ENCODE measurements at places on chromosomes 1 and 21. TPM values are rescaled to one million over a fixed set of nuclear protein-coding genes. Genes with fewer than 3 reads are reported as not detected.

DNA sequence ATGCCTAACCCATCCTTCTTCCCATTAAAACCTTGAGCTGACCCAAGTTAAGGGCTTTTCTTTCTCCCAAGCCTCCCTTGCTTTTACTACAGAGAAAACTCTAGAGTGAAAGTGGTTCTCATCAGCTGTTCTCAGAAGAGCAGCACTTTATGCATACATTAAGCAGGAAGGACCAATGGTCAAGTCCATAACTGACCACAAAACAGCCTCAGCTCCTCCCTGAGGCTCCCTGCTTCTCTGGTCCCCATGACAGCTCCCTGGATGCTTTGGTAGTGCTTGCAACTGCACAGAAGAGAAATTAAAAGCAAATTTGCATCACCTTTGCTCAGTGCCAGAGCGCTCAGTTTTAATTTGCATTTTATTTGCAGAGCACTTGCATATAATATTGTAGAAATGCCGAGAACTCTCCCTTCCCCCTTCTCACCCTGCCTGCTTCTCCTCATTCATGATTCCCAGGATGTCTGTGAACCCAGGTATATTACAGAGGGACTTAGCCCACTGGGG is 56.1 kb downstream of the LMX1A start:
- no peak overlapping the region for H3K27ac ChIP-seq
- no peak for DNase-seq
- H3K27me3 ChIP-seq: peaks cover 19% of the 10 kb centered on the region

DNA sequence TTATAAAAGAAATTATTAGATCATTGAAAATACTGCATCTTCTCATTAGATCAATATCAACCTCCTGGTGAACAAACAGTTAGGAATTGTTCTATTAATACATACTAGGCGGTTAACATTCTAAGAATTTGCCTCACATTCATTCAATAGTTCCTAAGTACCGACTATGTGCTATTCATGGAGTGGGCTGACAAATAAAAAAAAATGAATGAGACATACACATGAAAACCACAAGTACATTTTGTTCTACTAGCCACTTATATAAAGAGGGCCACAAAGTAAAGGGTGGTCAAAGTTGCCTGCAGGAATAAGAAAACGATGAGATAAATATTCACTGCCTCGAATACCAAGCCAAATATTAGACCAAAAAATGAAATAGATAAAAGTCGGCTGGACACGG is 294.4 kb downstream of the SDCCAG8 start:
- no peak overlapping the region for H3K4me3 ChIP-seq
- 0 out of 2 replicates have a peak, but pooled peaks cover 5% of the 10 kb centered on the region for H3K4me1 ChIP-seq
- H3K27me3 ChIP-seq: no peaks in the 10 kb centered on the region
- H3K36me3 ChIP-seq: no peaks in the 10 kb centered on the region

DNA sequence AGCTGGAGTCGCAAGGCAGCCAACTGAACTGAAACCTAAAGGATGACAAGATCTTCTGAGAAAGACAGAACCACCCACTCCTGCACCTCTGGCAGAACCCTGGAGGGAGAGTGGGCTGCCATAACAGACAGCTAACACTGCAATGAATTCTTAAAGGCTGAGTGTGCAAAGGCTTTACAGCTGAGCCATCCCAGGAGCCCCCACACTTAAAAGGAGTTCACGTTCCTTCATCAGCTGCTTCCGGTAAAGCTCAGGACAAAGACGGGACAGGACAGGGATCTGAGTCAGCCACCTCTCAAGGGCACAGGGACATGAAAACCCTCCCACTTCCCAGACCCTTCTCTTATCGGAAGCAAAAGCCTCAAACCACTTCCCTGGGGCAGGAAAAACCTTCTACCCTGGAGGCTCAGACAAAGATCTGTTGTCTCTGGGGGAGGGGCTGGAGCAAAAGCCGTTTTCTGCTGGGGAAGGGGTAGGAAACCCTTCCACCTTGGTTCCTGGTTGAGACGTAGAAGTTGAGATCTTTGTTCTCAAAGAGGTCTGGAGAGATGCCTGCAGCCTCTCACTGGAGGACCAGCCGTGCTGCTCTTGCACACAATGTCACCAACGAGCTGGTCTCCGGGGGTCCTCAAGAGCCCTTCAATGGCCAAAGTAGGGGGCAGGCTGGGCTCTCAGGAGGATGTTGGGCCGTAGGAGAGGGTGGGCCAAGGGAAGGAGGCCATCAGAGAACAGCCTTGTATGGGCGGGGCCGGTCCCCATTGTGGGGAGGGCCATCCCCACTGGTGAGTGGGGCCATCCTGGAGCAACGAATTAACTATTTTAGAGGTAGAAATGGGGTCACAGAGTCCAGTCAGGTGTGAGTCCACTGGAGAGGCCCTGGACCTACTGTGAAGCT is 452.4 kb downstream of the PTPRU start:
- peaks cover 24% of the 10 kb centered on the region for H3K4me1 ChIP-seq
- no peaks in the 10 kb centered on the region for H3K27me3 ChIP-seq
- peak overlapping the region; percentile 35 for H3K27ac ChIP-seq
- peak overlapping the region; percentile 26 for H3K4me3 ChIP-seq
- no peaks in the 10 kb centered on the region for H3K36me3 ChIP-seq

ETNK2 gene
- total RNA-seq: 24.5 TPM

- H3K4me3 ChIP-seq: no peak overlapping the region
- H3K4me1 ChIP-seq: 0 out of 2 replicates have a peak, but pooled peaks cover under 1% of the 10 kb centered on the region
- H3K27ac ChIP-seq: no peak overlapping the region
- H3K36me3 ChIP-seq: no peaks in the 10 kb centered on the region
Measured at GRCh38 chr21:17554679-17555465, 42.0 kb downstream of the CXADR start.

DNA sequence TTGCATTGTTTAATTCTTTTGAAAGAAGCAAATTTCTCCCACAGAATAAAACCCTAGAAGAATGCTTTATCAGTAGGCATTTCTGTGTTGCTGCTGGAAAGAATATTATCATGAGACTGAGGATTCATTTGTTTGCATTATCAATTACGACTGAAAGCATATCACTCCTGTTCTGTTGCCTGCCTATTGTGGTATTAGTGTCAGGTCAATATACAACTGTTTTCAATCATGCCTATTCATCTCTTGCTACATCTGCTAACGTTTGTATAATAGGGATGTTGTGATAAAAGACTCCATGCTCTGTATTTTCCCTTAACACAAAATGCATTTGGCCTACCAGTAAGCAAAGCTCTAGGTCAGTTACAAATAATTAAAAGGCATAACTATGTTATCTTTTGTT is 221.5 kb downstream of the PTPRC start:
- H3K4me3 ChIP-seq: no peak overlapping the region
- no peaks in the 10 kb centered on the region for H3K27me3 ChIP-seq
- DNase-seq: no peak
- no peaks in the 10 kb centered on the region for H3K4me1 ChIP-seq
- peaks cover 7% of the 10 kb centered on the region for H3K36me3 ChIP-seq
- H3K27ac ChIP-seq: no peak overlapping the region

DNA sequence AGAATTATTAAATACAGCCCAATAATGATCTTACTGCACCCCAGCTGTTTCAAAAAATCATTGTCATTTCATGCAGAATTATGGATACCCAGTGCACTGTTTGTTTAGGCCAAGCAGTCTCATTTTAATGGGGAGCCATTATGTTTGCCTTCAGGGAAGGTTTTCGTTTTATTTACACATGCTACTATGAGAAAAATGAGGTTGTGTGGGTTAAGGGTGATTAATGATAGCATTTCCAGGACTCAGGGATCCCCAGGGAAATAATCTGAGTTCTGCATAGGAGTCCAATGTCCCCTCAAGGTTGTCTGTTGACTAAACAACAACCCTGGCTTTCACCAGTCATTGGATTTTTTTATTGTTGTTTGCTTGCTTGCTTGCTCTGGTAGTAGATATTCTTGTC is 71.0 kb upstream of the ZP4 start:
- H3K4me3 ChIP-seq: no peak overlapping the region
- H3K27me3 ChIP-seq: no peaks in the 10 kb centered on the region
- H3K27ac ChIP-seq: no peak overlapping the region
- H3K4me1 ChIP-seq: no peaks in the 10 kb centered on the region
- no peaks in the 10 kb centered on the region for H3K36me3 ChIP-seq
- no peak for DNase-seq

OR10J1 gene
- not detected for total RNA-seq

FNDC5 gene
- total RNA-seq: 0.35 TPM

- H3K4me1 ChIP-seq: peaks cover 7% of the 10 kb centered on the region
- H3K27ac ChIP-seq: no peak overlapping the region
- H3K36me3 ChIP-seq: no peaks in the 10 kb centered on the region
- no peaks in the 10 kb centered on the region for H3K27me3 ChIP-seq
Measured at GRCh38 chr1:162720996-162721395, 69.5 kb upstream of the HSD17B7 start.

DNA sequence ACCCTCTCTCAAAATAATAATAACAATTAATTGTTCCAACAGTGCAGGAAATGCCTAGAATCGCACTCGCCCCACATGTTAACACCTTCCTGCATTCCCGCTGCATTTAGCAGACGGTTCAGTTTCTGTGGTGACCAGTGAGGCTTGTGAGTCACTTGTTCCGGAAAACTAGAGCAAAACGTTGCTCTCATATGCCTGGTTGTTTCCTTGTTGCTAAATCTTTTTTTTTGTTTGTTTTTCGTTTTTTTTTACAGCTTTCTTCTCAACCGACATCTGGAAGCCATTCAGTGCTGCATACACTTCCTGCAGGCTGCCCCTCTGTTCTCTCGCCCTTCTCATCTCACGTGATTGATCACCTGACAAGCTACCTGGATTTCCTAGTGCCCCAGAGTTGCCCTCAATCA is 56.9 kb upstream of the TMPRSS2 start:
- H3K4me1 ChIP-seq: 0 out of 2 replicates have a peak, but pooled peaks cover 3% of the 10 kb centered on the region
- no peak overlapping the region for H3K27ac ChIP-seq
- DNase-seq: peak; percentile 45
- H3K36me3 ChIP-seq: no peaks in the 10 kb centered on the region
- H3K4me3 ChIP-seq: no peak overlapping the region
- H3K27me3 ChIP-seq: no peaks in the 10 kb centered on the region

- no peaks in the 10 kb centered on the region for H3K36me3 ChIP-seq
- no peak overlapping the region for H3K4me3 ChIP-seq
- peaks cover 7% of the 10 kb centered on the region for H3K4me1 ChIP-seq
- no peak overlapping the region for H3K27ac ChIP-seq
- DNase-seq: no peak
Measured at GRCh38 chr1:29255134-29255666, 18.9 kb downstream of the PTPRU start.

DNA sequence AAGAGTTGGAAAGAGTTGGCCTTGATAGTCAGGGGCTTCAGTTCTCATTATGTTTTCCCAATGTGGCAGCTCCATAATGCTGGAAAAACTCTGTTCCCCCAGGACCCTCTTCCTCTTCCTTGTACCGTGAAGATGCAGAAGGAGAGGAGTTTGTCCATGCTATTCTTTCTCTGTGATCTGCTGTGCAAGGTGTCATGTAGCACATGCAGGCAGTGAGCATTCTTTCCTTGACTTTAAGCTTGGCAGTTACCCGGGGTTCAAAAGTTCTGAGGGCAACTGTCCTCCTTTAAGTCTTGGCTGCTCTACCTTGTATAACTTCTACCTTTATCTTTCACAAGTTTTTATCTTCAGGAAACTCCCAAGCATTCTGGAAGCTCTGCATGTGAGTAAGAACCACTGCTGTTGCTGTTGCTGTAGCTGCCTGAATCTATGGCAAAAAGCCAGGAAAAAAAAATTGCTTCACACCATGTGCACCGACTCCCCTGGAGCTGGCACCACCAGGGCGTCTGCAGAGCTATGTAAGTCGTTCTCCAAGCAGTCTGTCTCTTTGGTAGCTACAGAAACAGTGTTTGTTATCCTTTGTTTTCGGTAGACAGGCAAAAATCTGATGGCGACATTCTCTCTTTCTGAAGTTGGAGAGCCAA is 42.7 kb upstream of the SLC16A1 start:
- no peaks in the 10 kb centered on the region for H3K36me3 ChIP-seq
- no peak overlapping the region for H3K27ac ChIP-seq
- no peak overlapping the region for H3K4me3 ChIP-seq
- H3K4me1 ChIP-seq: 0 out of 2 replicates have a peak, but pooled peaks cover 8% of the 10 kb centered on the region
- no peak for DNase-seq
- H3K27me3 ChIP-seq: no peaks in the 10 kb centered on the region

- H3K4me3 ChIP-seq: no peak overlapping the region
- no peak overlapping the region for H3K27ac ChIP-seq
- no peak for DNase-seq
- H3K4me1 ChIP-seq: no peaks in the 10 kb centered on the region
- no peaks in the 10 kb centered on the region for H3K36me3 ChIP-seq
- H3K27me3 ChIP-seq: no peaks in the 10 kb centered on the region
Measured at GRCh38 chr1:174090471-174090870, 68.3 kb upstream of the RC3H1 start.

DNA sequence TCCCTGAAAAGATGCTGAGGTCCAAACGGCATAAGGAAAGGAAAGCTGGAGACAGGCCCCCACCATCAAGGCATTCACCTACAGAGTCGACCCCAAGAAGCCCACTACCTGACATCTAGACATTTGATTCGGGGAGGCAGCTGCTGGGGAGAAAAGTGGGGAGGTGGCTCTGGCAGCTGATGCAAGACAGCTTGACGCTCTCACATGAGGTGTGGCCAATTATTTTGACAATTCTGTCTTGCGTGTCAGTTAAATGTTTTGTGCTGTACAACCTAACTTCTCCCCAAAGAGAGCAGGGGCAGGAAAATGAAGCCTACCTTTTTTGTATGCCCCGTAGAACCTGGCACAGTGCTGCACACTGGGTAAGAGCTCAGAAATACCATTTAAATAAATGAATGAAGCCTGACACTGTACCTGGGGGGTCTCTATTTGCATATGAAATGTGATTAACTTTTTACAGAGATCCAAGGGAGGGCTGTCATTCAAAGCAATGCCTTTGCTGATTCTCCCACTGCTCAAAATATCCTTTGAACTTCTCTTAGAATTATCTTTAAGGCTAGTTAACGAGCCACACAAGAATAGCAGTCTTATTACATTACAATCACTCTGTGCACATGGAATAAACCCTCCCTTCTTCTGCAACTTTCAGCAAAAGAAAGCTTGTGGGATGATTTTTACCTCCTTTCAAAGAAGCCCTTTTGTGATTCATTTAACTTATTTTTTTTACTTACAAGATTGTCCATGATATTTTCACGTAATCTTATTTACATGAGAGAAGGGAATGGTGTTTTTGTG is 163.2 kb downstream of the TNR start:
- H3K36me3 ChIP-seq: no peaks in the 10 kb centered on the region
- H3K27ac ChIP-seq: no peak overlapping the region
- DNase-seq: no peak
- H3K4me3 ChIP-seq: no peak overlapping the region
- H3K27me3 ChIP-seq: no peaks in the 10 kb centered on the region

LDLRAD1 gene
- not detected for total RNA-seq

LCE1F gene
- total RNA-seq: not detected

DNA sequence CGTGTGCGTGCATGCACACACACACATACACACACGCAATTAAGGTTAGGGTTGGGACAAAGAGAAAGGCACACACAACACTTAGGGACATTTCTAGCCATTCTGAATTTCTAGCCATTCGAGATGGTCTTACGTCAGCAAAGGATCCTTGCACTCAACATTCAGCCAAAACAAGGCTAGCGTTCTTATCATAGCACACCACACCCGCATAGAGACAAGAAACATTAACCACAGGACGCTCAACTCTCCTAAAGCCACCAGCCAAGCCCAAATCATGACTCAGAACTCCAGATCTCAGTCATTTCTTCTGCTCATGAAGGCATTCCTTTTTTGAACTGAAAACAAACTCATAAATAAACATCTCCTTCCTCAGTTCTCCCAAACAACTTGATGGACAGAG is 106.8 kb downstream of the LMO4 start:
- no peaks in the 10 kb centered on the region for H3K36me3 ChIP-seq
- H3K4me1 ChIP-seq: peaks cover 9% of the 10 kb centered on the region
- H3K27me3 ChIP-seq: no peaks in the 10 kb centered on the region
- DNase-seq: peak; percentile 56
- no peak overlapping the region for H3K27ac ChIP-seq
- H3K4me3 ChIP-seq: no peak overlapping the region

- H3K4me3 ChIP-seq: no peak overlapping the region
- H3K4me1 ChIP-seq: no peaks in the 10 kb centered on the region
- H3K36me3 ChIP-seq: no peaks in the 10 kb centered on the region
- no peak overlapping the region for H3K27ac ChIP-seq
- no peak for DNase-seq
Measured at GRCh38 chr1:158942490-158942889, 11.1 kb downstream of the PYHIN1 start.

HES2 gene
- total RNA-seq: 42.9 TPM

All from PC-3 (cell line).